ENCODE measurements at places on chromosomes 3 and 15.

GRCh38 chr3:194537732-194538247, 51.0 kb upstream of the ATP13A3 start:
- DNase-seq: no peak

GRCh38 chr3:117074826-117075225, 365.2 kb downstream of the TUSC7 start:
- no peak for DNase-seq

GRCh38 chr3:131421957-131422498, 40.5 kb downstream of the NUDT16 start:
- DNase-seq: no peak

- no peak for DNase-seq
Observed at GRCh38 chr3:173138026-173138425, 3.0 kb downstream of the SPATA16 start.

DNA sequence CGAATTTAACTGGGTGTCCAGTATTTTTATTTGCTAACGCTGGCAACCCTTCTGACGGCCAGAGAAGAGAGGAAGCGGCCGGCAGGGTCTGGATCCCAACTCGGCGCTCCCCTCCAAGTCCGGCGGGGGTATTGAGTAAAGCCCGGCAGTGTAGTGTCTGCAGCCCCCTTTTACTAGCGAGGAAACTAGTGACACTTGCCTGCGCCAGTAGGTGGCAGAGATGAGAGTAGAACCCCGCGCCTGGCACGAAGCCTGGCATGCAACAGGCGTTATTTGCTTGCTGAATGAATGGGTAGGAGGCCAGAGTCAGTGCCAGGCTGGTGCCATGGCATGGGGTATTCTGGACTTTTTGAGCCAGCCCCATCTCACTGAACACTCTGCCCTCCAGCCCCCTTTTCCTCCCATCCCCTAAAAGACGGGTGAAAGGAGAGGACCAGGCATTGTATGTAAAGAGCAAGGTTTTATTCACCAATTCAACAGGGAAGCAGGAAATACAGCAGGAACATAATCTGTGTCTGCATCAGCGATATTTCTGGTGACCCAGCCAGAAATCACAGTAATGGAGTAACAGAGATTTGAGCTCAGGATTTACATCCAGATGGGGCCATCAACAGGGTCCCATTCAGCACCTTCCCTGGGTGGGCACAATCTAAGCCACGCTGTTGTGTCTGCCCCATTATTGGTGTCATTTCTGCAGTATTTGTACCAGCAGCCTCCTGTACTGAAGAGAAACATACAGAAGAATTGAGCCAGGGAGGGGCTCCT, 788 bp upstream of the WDR73 start:
- DNase-seq: peak; percentile 65

GRCh38 chr3:99317201-99317600, 321.2 kb upstream of the COL8A1 start:
- no peak for DNase-seq

- no peak for DNase-seq
Observed at GRCh38 chr15:71807691-71808091, 2.7 kb upstream of the NR2E3 start.

DNA sequence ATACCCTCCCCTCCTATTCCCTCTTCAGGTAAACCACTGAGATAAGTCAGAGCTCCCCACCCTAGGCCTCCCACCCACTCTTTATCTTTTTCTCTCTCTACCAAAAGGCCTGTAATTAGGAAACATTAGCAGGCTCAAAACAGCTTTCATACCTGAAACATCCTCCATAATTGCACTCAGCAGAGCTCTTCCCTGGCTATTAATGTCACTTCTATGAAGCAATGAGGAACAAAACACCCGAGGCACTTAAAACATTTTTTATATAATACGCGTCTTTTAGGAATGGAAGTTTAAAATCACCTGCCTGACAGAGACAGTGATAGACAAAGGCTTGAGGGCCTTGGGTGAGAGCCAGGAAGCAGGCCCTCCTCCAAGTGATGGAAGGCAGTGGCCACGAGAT, 138.9 kb downstream of the EPHB1 start:
- DNase-seq: no peak

DNA sequence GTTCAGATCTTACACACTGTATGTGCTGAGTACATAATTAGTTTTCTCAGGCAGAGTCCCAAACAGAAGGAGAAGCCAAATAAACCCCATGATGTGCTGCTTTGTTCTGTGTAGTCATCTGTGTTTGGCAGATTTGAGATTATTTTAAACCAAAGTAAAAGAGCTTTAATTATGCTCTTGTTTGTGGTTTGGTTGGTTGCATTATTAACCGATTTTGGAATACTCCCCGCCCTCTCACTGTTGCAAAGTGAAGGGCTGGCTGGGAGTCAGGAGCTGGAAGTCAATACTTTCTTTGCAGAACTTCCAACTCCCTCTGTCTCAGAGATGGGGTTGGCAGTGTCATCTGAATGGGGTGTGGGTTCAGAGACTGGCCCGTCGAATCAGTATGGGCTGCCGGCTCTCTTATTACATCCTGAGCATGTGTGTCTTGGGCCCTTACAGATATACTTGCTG, 34.4 kb downstream of the SLCO3A1 start:
- no peak for DNase-seq

DNA sequence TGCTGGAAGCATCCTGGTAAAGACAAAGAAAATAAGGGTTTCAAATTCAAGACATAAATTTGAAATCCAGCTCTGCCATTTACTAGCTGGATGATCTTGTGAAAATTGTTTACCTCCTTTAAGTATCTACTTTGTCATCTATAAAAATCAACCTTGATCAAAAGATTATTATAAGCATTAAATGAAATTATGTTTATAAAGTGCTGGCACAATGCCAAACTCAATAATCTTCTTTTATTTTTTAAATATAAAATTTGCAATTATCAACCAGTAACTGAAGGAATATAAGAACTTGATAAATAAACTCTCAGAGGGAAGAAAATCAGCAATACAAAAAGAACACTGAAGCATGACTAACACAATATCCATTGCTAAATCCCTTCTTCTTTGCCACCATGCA, 25.8 kb downstream of the C3orf33 start:
- DNase-seq: no peak

DNA sequence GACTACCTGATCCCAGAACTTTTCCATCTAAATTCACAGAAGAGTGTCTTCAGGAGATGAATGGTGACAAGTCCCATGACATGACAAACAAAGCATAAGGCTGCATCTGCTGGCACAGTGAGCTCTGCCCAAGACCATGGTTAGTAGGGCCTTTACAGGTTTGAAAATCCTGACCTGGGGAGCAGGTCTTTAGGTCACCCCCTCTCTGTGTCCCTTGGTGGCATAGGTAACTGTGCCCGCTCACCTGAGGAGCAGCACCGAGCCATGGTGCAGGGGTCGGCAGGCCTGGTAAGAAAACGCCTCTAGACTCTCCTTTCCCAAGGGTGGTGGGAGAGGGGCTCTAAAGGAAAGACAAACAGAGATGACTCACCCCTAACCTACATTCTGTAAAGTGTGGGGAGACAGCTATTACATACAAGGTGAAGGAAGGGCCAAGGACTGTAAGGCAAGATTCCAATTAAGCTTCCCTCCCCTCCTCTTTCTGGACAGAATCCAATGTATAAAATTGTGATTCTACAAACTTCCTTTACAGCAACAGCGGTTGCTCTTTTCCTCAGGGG, 74.0 kb downstream of the SATB1 start:
- DNase-seq: no peak

GRCh38 chr15:30978328-30978727, 13.1 kb downstream of the MTMR10 start:
- no peak for DNase-seq

DNA sequence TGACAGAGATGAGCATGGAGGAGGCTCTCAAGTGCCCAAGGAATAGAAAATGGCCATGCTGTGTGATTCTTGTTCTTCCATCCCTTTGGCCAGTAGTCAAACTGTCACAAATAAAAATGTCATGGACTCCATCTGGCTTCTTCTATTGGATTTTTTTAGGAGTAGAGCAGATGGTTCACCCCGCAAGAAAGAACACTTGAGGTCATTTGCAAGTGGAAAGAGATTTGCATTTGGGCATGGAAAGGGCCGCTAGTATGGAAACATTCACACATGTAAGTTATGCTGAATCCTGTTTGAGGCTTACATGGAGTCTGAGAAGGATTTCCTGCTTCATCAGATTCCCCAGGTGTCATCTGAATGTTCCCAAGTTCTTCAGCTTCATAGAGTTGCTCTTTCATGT, 53.1 kb upstream of the CFAP161 start:
- DNase-seq: no peak

DNA sequence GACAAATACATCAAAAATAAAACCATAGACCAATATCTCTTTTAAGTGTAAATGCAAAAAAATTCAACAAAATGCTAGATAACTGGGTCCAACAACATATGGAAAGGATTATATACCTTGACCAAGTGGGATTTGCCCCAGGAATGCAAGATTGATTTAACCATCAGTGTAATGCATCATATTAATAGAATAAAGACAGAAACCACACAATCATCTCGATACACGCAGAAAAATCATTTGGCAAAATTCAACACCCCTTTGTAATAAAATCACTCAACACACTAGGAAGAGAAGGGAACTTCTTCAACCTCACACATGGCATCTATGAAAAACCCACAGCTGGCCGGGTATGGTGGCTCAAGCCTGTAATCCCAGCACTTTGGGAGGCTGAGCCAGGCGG, 19.5 kb downstream of the GREM1 start:
- no peak for DNase-seq

- no peak for DNase-seq
Observed at GRCh38 chr15:62976301-62976881, 66.2 kb upstream of the TPM1 start.

- DNase-seq: no peak
Observed at GRCh38 chr3:39121621-39122020, 14.1 kb downstream of the TTC21A start.

DNA sequence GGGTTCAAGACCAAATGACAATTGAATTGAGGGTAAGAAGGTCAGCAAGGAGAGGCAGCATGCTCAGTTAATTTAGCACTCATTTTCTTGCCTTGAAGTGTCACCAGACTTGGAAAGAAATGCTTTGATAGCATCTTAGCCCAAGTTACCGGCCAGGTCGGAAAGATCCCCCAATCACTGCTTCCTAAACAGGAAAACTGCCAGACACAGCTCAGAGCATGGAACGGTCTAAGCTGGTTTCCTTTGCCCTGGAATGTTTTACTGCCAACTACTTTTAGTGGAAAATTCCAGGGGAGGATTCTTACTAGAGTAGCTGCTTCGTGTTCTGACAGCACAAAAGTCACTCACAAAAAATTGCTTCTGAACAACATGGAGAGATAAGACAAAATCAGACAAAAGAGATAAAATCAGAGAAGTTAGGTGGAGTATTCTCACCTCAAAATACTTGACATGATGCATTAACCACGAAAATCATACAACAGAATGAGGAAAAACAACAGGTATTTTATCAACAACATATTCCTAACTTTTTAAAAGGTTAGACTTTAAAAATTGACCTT, 65.5 kb downstream of the CCR4 start:
- no peak for DNase-seq

- no peak for DNase-seq
Observed at GRCh38 chr15:88014454-88015160, 241.9 kb downstream of the NTRK3 start.

GRCh38 chr3:65728138-65728537, 310.6 kb downstream of the MAGI1 start:
- no peak for DNase-seq

DNA sequence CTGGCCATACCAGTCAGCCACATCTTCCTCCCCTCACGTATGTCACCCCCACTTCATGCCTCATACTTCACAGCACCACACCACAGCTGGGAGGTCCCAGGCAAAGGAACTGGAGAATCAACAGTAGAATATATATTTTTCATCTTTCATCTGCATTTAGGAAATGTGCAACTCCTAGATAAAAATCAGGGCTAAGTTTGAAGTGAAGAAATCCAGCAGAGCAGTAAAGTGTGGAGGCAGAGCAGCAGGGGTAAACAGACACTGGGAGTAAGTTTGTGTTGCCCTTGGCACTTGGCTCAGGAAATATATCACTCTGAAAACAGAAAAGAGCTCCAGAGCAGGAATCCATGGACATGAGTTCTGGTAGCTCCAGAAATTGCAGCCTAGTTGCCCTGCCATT, 2.8 kb upstream of the HERC1 start:
- DNase-seq: no peak

DNA sequence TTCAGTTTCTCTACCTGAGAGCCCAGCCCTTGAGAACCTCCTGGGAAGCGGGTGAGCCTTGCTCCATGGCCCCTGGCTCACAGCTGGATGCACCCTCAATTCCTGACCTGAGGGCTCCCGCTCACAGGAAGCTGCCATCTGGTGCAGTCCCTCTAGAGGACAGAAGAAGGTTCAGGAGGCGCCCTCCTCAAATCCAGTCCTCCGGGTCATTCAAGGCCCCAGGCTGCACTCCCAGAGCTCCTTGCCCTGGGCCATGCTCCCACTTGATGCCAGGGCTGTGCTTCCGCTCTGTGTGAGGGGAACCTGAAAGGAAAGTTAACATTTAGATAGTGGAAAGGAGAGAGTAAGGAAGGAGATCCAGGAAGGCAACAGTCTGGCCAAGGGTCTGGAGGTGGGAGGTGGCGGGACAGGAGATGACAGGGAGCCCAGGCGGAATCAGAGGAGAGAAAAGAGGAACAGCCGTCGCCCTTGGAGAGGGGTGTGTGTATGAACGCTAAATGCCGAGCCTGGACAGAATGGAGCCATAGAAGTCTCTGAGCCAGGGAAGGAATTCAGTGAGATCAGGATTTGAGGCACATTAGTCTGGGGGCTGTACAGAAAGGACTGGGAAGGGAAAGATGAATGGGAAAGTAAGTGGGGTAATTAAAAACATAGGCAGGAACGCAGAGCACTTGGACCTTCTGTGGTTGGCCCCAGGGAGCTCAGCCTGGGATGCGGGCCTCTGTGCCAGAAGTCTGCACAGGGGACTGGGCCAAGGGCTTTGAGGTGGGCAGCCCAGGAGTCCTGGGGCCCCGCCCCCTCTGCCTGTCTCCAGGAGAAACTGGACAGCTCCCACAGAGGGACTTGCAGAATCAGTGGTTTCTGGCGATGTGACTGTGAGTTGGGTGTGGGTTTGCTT, 26.1 kb downstream of the TBC1D21 start:
- DNase-seq: no peak

DNA sequence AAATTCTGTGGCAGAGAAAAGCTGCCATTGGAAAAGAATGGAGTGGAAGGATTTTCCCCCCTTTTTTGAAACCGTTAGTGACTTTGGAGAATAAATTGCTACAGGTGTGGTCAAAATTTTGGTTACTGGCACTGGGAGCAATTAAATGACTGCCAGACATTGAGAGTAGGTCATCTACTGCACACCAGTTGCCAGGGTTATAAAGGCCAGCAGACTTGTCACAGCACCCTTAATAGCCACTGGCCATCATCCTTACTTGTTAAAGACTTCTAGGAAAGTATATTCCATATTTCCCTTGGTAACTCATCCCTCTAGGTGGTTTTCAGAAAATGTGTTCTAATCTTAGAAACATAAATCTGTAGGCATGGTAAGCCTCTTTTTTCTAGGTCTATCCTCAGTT, 8.0 kb downstream of the PIK3CA start:
- no peak for DNase-seq

GRCh38 chr3:21449738-21450137, 301.3 kb downstream of the ZNF385D start:
- no peak for DNase-seq

GRCh38 chr3:156293566-156293965, 173.2 kb downstream of the KCNAB1 start:
- no peak for DNase-seq

Measured in CD8-positive, alpha-beta memory T cell (primary cell).